ENCODE measurements at places on chromosomes 6 and 20. TPM values are rescaled to one million over a fixed set of nuclear protein-coding genes. Genes with fewer than 3 reads are reported as not detected.

- DNase-seq: no peak
Measured at GRCh38 chr6:130700397-130700796, 126.8 kb upstream of the SMLR1 start.

GRCh38 chr20:63284083-63284440 lies 8.9 kb upstream of the COL20A1 start:
- no peak for DNase-seq

DNA sequence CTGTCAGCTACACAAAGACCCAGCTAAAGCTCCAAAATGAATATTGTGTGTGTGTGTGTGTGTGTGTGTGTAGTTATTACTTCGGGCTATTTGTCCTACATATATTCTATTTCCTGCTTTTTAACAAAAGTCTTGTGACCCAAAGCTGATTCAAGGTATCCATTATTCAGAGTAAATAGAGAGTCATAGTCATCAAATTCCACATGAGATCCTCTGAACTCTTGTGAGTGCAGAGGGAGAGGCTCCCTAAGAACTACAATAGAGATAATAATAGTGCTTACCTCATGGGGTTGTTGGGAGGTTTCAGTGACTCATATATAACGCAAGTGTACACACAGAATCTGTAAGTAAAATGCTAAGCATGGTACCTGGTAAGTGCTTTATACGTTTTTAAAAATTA lies 95.6 kb upstream of the SHLD1 start:
- no peak for DNase-seq

DEFB132 gene
- not detected for total RNA-seq

CASS4 gene
- 0.07 TPM for total RNA-seq

Measured in MG63 (cell line).